SJSA1 (cell line): ENCODE measurements at places on chromosomes 1 and 21.

DNA sequence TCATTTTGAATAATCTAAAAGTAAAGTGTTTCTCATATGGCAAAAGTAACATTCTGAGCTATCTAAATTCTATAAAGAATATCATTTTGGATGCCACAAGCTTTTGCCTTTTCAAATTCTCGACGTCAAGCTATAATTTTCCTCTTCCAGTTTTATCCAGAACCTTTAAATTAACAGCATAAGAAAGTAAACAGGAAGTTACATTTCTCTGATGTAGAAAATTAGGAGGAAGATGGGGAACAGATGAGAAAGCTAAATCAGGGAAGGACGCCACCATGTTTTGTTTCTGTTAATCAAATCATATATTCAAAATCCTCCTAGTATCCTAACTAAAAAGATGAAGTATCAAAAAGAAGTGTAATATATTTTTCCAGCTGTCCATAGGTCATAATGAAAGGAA is 8.8 kb upstream of the CAMSAP2 start:
- no peak for DNase-seq

DNA sequence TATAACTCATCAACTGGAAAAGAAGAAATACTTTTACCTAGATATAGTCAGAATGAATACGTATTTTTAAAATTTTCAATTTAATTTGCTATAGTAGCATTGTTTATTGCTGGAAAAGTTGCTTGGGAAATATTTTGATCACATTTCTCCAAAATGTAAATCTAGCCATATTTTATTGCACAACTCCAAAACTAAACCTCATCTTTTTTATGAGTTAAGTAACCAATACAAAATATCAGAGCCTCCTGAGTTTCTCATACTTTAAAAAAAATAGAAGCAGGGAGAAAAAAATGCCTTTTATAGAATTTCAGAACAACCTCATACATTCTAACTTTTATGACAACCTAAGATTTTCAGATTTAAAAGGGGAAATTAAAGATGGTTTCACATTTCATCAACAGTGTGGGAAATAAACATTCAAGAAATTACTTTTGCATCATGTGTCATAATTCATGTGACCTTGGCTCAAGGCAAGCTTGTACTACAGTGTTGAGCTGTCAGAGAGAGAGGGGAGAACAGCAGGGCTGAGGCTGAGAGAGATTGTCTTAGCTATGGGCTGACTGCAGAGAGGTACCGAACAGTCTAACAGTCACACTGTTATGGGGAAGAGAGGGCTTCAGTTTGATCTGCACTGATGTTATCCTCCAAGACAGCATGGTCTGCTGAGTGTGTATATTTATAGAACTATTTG is 519.0 kb downstream of the LTN1 start:
- DNase-seq = no peak

DNA sequence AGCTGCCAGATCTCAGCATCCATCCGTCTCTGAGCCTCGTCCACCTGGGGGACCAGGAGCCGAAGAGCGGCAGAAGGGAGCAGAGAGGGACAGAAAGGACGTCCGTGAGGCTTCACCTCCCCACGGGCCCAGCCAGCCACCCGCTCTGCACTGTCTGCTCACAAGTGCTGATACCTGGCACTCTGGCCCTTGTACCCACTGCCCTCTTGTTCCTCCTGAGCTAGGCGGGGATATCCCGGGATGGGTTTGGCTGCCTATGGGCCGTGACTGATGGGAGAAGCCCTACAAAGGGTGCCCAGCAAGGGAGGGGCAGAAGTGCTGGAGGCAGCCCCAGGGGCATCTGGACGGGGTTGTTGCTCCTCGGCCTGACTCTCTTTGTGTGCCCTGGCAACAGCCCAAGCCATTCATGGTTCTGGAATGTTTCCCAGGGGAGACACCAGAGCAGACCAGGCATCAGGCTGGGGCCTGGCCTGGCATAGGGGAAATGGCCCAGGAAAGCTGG is 57.6 kb downstream of the LDLRAD2 start:
- peak; percentile 93 for DNase-seq

GRCh38 chr1:204213668-204214662 is at the start of gene GOLT1A:
Gene GOLT1A, minus strand, starts transcription at chr1:204213988. Its CDS starts 82 bp downstream, at chr1:204213906.
- peak; percentile 36 for DNase-seq

DNA sequence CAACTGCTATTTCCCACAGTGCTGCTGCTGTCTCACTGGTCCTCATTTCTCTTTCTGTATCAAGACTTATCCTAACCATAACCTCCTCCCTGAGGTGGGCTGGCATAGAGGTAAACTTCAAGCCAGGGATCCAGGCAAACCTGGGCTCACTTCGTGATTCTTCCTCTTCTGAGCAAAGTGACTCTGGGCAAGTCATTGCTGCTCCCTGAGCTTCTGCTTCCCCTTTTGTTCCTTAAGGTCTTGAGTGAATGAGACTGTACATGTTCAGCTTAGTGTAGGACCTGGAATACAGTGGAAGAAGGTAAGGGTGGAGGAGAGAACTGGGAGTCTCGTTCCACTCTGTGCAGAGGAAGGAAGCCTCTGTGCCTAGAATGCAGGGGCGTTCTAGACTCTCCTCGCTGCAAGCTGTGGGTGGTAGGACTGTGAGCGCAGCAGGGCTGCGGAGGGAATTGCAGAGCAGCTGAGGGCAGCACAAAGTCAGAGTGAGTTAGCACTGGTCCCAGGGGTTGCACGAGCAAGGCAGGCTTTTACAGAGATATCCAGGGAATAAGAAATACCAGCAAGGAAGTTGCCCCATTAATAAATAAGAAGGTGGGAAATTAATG is 11.4 kb upstream of the ERI3 start:
- DNase-seq = no peak

DNA sequence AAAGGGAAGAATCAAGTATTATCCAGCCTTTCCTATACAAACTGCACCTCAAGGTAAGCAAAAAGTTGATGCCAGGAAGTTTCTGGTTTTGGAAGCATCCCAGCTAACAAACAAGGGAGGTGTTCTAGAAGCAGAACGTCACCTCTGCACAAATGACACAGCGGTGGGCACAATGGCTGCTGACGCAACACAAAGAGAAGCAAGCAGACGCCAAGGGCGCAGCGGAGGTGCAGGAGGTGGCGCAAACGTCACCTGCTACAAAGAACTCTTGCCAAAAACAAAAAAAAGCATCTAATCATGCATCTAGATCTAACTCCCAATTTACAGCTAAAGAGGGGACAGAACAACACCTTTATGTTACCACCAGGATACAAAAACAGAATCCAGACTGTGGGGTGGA is 88.5 kb downstream of the NPHP4 start:
- DNase-seq = no peak

- DNase-seq = no peak
Observed at GRCh38 chr1:63645317-63645716, 52.1 kb downstream of the PGM1 start.

GRCh38 chr1:222920169-222920568 is 105.3 kb downstream of the DISP1 start:
- DNase-seq = no peak

GRCh38 chr1:193525917-193526710 is 339.7 kb upstream of the B3GALT2 start:
- no peak for DNase-seq

- DNase-seq = no peak
Observed at GRCh38 chr1:36585569-36586548, 103.1 kb upstream of the CSF3R start.

GRCh38 chr1:167695147-167695546 is 26.6 kb upstream of the MPZL1 start:
- no peak for DNase-seq

DNA sequence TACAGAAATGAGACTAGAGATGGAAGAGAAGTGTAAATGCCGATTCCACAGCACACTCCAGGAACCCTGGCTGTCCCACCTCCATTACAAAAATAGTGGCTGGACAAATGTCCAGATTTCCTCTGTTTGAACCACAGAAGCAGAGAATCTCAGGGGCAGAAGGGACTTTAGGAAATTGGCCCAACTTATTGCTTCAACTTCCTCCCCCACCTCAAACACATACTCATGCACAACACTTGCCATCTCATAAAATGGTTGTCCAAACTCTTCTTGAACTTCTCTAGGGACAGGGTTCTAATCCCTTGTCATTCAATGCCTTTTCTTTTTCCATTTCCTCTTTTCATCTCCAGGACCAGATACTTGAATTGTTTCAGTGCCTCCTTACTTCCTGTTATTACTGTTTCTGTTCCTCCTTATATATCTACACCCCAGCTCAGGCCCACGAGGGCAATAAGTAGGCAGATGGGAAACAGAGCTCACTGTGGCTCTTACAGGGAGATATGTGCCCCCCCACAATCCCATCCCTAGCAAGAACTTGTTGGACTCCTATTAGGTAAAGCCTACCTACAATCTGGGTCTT is 8.5 kb upstream of the B4GALT3 start:
- no peak for DNase-seq

- DNase-seq = no peak
Observed at GRCh38 chr1:11184973-11185372, 4.2 kb upstream of the ANGPTL7 start.

DNA sequence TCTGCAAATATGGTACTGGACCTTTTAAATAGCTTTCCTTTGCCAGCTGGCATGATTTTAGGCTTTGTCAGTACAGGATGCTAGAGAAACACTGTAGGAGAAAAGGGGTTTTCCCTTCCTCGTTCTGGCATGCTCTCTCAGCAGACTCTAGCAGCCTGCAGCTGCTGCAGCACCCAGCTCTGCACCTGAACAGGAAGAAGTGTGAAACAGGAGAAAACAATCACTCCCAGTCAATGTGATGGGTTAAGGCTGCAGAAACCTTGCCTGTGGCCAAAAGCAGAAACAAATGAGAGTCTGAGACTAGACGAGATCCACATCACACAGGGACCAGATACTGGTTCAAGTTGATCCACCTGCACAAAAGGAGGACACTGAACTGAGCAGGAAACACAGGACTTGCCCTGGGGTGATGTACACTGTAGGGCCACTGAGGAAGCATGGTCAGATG is 21.2 kb downstream of the OVGP1 start:
- no peak for DNase-seq

DNA sequence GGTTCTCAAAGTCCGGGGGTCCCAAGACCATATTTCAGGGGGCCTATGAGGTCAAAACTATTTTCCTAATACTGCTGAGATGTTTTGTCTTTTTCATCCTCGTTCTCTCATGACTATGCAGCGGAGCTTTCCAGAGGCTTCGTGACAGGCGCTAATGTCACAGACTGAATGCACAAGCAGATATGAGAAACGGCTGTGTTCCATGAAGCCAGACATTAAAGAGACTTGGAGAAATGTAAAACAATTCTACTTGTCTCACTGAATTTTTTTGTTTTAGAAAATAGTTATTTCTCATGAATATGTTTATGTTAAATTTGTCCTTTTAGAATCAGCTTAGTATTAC is 10.3 kb downstream of the PIGP start:
- DNase-seq = no peak

DNA sequence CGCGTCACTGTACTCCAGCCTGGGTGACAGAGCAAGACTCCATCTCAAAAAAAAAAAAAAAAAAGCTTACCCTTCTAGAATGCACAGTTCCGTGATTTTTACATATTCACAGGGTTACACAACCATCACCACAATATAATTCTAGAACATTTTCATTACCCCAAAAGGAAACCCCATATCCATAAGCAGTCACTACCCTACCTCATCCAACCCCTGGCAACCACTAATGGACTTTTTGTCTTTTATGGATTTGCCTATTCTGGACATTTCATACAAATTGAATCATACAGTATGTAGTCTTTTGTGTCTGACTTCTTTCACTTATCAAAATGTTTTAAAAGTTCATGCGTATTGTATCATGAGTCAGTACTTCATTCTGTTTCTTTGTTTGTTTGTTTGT is 22.8 kb downstream of the SYF2 start:
- DNase-seq = no peak
